ENCODE measurements at places on chromosomes 3 and 15. TPM values are rescaled to one million over a fixed set of nuclear protein-coding genes. Genes with fewer than 3 reads are reported as not detected.

Gene CACNA2D2
- total RNA-seq: 9.9 TPM

GRCh38 chr3:186461141-186461540 is 83.0 kb downstream of the CRYGS start:
- DNase-seq: no peak

GRCh38 chr15:49707598-49707997 is 86.8 kb downstream of the DTWD1 start:
- DNase-seq: no peak

GRCh38 chr15:45200001-45200798 is 12.4 kb upstream of the SHF start:
- DNase-seq: peak; percentile 96

GRCh38 chr3:23961066-23961465 is 16.0 kb downstream of the NR1D2 start:
- DNase-seq: no peak

Gene GPR176
- total RNA-seq: 3.8 TPM

Data from mesothelial cell of epicardium (in vitro differentiated cells).